Uterus (tissue), 4 donors: ENCODE measurements at places on chromosomes 4 and X. TPM values are rescaled to one million over a fixed set of nuclear protein-coding genes. Genes with fewer than 3 reads are reported as not detected.

Gene USP17L19
- total RNA-seq, result not detected

DNA sequence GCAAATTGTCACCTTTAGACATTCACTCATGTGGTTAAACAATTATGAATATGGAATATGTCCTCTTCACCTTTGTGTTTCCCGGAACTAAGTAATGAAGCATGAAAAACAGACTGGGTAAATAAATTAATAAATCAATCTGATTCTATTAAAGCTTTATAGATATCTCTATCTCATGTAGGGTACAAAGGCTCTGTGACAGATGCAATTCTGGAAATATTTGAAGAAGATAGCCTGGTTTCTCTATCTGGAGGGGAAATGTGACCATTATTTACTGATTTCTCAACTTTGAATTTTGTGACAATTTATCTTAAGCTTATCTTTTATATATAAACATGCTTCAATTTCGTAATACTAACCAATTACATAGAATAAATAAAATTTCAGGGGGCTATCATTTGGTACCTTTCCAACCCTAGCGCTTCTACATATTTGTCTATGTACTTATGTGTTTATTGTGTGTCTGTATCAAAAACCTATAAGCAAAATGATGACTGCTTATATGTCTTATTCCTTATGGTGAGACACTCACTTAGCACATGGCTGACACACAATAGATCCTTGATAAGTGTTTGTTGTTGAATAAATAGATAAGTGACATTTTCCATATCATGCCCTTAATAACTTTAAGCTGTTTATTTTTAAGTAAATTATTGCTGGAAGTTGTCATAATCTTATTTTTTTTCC is 9.9 kb downstream of the CTSO start:
- no peak for DNase-seq

GRCh38 chrX:555725-556666 is 74.6 kb upstream of the SHOX start:
- DNase-seq, result no peak

DNA sequence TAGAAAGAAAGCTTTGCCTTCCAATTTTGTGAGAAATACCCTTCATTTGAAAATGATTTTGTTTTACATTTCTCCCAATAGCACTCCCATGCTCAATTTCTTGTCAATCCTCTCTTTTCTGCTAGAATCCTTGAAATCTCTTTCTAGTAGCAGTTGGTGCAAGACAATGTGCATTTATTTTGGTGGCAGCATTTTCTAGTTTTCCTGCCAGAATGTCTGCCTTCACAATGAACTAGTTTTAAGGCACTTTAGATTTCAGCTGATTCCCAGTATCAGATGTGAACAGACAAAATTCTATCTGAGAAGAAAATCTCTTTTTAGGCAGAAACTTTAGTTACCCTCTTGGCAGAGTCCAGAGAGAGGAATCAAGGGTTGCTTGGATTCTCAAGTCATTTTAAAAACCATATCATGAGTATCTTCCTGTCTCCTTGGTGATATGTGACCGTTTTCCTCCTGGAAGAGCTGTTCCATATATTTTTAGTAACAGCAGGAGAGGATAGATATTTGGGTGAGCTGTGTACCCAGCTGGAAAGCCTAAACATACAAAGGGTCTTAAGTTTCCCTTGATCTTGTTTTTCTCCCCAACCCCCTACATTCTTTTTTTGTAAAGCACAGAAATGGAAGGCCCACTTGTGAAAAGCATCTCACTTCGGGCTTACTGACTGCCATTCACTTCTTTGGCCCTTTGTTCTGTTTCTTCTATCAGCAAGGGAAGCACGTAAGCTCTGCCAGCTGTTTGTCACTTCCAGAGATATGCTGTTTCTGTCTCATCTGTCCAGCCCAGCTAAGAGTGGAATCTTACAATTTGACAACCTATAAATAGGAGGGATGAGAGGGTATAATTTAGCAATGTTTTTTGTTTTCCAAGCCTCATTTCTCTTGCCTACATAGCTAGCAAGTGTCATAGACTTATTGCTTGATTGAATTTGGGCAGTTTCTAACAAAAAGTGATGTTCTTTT is 38.7 kb downstream of the TSPAN7 start:
- no peak for DNase-seq

DNA sequence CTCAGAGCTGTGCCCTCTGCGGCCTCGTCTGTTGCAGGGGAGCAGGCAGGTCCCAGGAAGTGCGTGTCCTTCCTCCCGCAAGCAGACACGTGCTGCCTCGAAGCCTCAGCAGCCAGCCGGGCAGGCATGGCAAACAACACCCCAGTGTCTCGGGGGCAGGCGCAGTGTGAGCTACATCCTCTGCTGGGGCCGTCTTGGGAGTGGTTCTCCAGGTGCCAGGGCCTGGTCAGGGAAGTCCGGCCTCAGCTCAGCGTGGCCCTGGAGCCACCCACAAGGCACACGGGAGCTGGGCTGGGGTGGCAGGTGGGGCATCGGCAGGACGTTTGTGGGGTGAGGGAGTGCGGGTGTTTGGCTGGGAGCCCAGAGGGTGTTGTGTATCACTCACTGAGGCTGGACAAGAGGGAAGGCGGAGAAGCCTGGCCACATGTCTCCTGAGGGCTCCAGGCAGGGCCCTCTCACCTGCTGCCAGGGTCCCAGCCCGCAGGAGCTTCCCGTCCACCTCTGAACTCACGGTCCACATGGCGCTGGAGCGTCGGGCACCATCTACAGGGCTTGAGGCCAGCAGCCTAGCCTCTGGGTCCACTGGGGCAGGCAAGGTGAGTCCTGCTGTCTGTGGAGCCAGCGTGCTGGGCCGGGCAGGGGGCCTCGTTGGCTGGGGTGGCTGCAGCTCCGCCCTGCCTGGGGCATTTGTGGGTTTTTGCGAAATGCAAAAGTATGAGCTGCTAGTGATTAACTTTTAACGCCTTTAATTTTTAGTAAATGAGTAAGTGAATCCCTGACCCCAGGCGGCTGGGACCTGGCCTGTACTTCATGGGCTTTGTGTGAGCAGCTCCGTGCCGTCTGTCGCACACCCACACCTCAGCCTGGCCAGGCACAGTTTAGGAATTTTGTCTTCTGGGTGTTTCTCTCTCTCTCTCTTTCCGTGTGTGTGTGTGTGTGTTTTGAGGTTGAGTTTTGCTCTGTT is 17.3 kb upstream of the UVSSA start:
- DNase-seq, result no peak
